Ascending aorta (tissue), 2 donors: ENCODE measurements at places on chromosomes 2 and 18. TPM values are rescaled to one million over a fixed set of nuclear protein-coding genes. Genes with fewer than 3 reads are reported as not detected.
A peak's percentile ranks its signal among the peaks of the same experiment; 100 is the strongest.

DNA sequence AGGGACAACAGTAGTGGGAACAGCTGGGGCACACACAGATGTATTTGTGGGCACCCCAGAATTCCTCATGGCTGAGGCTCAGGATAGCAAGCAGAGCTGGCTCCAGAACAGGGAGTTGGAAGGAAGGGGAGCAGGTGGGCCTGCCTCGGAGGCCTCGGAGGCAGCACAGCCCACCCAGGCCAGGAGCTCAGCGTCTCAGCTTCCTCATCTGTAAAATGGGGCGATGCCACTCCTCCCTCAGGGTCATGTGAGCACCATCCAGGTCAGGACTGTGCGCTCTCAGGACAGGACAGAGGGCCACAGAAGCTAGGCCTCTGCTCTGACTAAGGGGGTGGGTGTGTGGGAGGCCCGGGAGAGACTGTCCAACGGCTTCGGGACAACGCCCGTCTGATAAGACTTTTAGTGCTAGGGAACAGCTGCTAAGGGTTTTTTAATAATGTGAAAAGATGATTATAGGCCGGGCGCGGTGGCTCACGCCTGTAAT lies 106.2 kb downstream of the HDAC4 start:
- DNase-seq = no peak

GRCh38 chr2:66370824-66371223 lies 64.1 kb upstream of the MEIS1 start:
- DNase-seq = no peak

DNA sequence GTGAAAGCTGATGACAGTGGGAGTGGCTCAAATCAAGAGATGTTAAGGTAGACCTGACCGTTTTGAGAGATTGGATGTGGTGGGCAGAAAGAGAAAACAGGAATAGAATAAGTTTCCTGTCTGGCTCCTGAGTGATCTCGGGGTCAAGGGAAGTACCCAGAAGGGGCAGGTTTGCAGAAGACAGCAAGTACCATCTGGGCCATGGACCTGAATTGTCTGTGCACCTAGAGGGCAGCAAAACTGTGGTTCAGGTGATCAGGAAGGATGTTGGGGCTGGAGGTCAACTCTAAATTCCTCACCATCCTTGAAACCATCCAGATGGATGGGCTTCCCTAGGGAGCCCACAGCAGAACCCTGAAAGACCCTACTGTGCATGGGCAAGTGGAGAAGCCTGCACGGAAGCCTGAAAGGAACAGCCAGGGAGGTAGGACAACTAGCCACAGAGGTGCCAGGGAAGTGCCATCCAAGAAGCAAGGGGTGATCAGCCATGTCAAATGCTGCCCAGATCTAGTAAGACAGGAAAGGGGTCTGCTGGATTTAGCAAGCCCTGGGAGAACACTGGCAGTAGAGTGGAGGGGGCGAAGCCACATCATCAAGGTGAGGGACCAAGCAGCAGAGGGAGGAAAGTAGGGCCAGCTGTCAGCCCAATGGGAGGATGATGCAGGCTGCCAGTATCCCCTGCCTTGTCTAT lies 8.0 kb downstream of the TEX261 start:
- peak; percentile 38 for DNase-seq

GRCh38 chr2:122156176-122156890 lies 400.9 kb downstream of the TSN start:
- no peak for DNase-seq

DNA sequence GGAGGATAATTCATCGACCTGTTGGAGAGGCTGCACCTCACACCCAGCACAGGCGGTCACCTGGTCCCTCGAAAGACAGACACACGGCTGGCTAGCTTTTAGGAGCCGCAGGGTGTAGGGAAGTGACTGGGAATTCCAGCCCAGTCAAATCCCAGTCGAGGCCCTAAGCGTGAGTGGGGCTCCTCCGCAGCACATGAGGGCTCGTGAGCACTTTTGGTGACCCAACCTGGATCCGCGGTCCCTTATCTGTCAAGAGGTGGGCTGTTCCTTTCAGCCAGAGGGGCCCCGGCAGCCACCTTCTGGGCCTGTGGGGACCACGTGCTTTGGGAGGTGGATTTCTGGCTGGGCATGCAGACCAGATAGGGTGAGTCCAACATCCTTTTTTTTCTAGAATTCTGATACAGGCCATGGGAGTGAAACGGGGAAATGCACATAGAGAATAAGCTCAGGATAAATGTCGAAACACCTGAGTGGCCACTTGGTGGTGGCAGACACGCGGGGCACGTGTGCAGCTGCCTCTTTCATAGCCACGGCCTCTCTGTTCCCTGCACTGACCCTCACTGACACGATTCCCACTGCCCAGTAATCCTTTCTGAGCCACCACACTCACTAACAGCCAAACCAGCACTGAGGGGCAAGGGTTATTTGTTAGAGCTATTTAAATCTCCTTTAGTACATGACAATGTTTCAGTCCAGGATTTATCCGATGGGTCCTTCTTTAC lies 148.4 kb upstream of the PXDN start:
- DNase-seq = no peak

DNA sequence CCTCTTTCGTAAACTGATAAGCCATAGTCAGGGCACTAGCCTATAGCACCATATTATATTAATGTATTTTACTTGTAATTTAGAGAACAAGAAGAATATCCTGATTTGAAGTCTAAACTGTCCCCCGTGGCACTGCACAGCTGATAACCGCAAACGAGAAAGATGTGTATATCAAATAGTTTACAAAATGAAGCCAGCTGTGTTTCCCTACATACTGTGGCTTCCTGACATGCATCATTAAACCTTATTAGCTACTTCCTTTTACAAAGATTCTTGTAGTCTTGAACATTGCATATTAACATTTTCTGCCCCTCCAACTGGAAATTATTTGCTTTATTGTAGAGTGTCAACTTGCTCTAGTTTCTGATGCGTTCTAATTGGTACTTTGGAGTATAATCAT lies 153.5 kb upstream of the NFATC1 start:
- DNase-seq = no peak

DNA sequence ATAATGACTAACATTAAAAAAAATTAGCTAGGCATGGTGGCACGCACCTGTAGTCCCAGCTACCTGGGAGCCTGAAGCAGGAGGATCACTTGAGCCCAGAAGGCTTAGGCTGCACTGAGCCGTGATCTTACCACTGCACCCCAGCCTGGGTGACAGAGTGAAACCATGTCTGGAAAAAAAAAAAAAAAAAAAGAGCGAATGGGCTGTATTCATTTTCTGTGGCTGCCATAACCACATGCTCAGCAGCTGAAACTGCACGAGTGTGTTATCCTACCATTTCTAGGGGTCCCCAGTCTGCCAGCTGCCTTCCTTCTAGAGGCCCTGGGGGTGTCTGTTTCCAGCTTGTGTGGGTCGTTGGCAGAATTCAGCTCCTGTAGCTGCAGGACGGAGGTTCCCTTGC lies 247.8 kb downstream of the EIPR1 start:
- no peak for DNase-seq

DNA sequence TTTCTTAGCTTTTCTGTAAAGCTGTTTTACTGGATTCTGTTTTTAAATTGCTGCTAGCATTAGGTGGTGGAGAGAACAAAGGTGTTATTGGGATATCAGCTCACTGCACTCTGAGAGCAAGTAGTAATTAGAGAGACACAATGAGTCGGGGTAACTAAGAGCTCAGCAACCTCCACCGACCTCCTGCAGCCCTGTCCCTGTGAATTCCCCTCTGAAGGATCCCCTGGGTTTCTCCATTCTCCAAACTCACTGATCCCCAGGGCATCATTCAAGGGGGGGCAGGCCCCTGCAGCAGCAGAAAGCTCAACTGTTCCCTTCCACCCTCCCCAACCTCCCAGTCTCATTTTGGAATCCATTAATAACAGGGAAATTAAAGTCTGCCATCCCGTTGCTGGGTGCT lies 73.0 kb downstream of the MTCL1 start:
- DNase-seq = no peak

- DNase-seq = no peak
These were observed 574.2 kb downstream of the DCC start for GRCh38 chr18:52914148-52914547.

DNA sequence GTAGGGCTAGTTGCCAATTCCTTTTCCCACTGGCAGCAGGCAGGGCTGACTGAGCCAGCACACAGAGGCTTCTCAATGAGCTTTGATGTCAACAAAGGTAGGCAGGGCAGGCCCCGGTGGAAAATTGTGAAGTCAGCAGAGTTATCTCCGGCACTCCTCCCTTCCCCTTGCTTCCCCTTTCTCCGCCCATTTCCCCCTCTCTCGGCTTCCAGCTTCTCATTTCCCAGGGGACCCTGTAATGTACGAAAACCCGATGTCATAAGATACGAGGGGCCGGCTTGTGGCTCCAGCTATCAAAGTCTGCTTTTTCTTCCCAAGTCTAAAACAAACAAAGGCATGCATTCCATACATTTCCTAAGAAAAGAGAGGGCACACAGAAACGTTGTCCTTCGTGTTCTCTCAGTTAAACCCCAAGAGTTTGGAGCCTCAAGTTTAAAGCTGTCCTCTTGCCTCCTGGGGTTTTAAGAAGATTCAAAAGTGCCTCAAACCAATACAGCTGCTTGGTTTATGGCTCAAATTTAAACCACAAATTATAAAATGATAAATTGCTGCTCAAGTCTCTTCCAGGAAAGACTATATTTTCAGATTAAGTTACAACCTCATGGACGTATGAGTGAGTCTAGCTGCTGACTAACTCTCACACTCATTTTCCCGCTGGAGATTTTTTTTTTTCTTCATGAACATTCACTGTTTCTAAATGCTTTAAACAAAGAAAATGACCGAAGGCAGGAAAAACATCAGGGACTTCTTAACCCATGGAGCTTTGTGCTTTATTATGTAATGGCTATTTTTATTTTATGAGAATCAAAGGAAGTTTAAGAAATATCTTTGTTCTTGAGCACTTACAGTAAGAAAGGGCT lies 27.2 kb upstream of the EML4 start:
- DNase-seq = peak; percentile 78

DNA sequence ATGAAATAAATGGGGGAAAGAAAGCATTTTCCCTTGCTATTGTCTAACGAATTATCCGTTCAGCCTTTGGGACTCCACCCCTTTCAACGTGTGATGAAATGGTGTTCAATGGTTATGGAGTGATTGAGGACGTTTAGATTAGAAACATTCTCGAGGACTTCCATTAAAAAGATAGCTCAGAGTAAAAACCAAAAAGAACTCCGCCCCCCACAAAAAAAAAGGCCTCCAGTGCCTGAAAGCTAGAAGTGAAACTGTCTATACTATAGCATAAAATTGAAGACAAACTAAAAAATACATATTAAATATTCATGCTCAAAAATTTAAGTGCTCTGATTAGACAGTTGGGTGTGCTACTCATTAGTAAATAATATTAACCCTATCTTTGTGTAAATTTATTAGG lies 3.0 kb upstream of the ZNF516 start:
- DNase-seq = no peak

DNA sequence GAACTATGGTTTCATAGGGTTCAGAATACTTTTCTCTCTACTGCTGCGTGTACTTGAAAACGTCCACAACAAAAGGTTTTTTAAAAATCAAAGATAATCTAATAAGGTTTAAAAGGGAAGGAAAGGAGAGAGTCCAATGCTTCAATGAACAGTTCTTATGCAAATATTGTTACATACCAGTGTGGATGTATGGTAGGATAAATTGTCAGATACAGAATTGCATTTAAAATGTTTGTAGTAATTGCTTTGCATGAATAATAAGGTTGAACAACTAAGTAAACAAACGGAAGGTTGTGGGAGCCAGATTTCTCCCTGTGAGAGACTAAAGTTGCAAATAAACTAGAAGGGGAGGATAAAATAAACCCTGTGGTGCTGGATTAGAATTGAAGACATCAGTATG lies 53.8 kb upstream of the RBBP8 start:
- DNase-seq = no peak

Gene TGIF1
- total RNA-seq = 39.7 TPM

Gene TCF4
- total RNA-seq = 180 TPM

Gene DYNC2LI1
- total RNA-seq = 2.9 TPM

Gene MERTK
- 11.1 TPM for total RNA-seq

Gene FEV
- total RNA-seq = not detected

Gene GPC1
- 123 TPM for total RNA-seq

Gene ZBTB7C
- total RNA-seq = 8.1 TPM

Gene TMEM247
- not detected for total RNA-seq

Gene HAAO
- 7.2 TPM for total RNA-seq
